ENCODE measurements at places on chromosomes 1 and 21. TPM values are rescaled to one million over a fixed set of nuclear protein-coding genes. Genes with fewer than 3 reads are reported as not detected.

GRCh38 chr21:38993561-38993960, 187.8 kb downstream of the ETS2 start:
- H3K36me3 ChIP-seq: no peaks in the 10 kb centered on the region
- H3K27ac ChIP-seq: peak overlapping the region; percentile 55
- peak; percentile 77 for DNase-seq
- H3K27me3 ChIP-seq: no peaks in the 10 kb centered on the region
- peaks cover 17% of the 10 kb centered on the region for H3K4me1 ChIP-seq
- H3K4me3 ChIP-seq: peak overlapping the region; percentile 4

DNA sequence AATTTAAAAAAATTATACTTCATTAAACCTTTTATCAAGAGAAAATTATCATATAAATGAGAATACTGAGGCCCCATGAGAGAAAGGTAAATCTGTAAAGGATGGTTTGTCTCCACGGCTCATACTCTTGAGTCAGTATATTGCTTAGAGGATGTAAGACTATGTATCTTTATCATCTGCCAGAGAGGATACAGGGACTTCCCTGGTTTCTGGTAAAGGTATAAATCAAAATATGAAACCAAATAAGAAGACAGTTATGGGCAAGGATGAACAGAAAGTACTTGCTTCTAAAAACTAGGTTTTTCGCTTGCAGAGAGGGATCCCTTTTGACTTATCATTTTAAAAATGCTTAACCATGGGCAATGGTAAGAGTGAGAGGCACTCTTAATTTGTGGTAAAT, 112.4 kb downstream of the POU2F1 start:
- no peaks in the 10 kb centered on the region for H3K36me3 ChIP-seq
- H3K4me1 ChIP-seq: no peaks in the 10 kb centered on the region
- no peak overlapping the region for H3K27ac ChIP-seq
- H3K4me3 ChIP-seq: no peak overlapping the region

GRCh38 chr1:203644661-203645510, 18.3 kb downstream of the ATP2B4 start:
- H3K27me3 ChIP-seq: no peaks in the 10 kb centered on the region
- DNase-seq: no peak
- no peaks in the 10 kb centered on the region for H3K4me1 ChIP-seq

- no peaks in the 10 kb centered on the region for H3K27me3 ChIP-seq
- H3K27ac ChIP-seq: no peak overlapping the region
- no peak overlapping the region for H3K4me3 ChIP-seq
- no peaks in the 10 kb centered on the region for H3K36me3 ChIP-seq
- no peak for DNase-seq
- no peaks in the 10 kb centered on the region for H3K4me1 ChIP-seq
These were observed 30.0 kb downstream of the SLC30A10 start for GRCh38 chr1:219898375-219898774.

The SEMA6C gene
- 7.6 TPM for total RNA-seq
